ENCODE measurements at places on chromosomes 2 and 18. TPM values are rescaled to one million over a fixed set of nuclear protein-coding genes. Genes with fewer than 3 reads are reported as not detected.

Gene SERPINB2
- total RNA-seq: not detected

DNA sequence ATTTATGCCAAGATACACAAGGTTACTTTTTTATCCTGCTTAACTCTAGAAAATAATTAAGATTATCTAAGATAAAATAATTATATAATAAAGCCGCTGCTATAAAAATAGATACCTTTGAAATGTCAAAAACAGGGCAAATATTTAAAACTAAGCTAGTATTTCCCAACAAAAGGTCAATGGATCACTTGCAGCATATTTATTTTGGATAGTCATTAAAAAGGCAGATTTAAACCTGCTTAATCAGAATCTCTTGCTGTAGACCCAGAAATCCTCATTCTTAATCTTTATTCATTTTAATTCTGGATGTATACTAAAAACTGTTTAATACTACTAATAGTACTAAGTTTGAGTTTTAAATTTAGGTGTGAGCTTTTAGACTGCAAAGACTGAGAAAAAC, 139.0 kb upstream of the CWC22 start:
- no peaks in the 10 kb centered on the region for H3K4me1 ChIP-seq
- H3K36me3 ChIP-seq: no peaks in the 10 kb centered on the region
- no peak for DNase-seq
- H3K27me3 ChIP-seq: no peaks in the 10 kb centered on the region
- H3K27ac ChIP-seq: no peak overlapping the region

- no peak overlapping the region for H3K4me3 ChIP-seq
- H3K4me1 ChIP-seq: peaks cover 15% of the 10 kb centered on the region
- no peak overlapping the region for H3K27ac ChIP-seq
Observed at GRCh38 chr2:102301867-102302362, 9.4 kb upstream of the IL1RL1 start.

GRCh38 chr18:37493352-37493935, 72.2 kb downstream of the CELF4 start:
- no peak for DNase-seq
- no peak overlapping the region for H3K4me3 ChIP-seq
- H3K4me1 ChIP-seq: no peaks in the 10 kb centered on the region
- H3K27me3 ChIP-seq: peaks cover 22% of the 10 kb centered on the region
- no peak overlapping the region for H3K27ac ChIP-seq
- H3K36me3 ChIP-seq: no peaks in the 10 kb centered on the region

- peaks cover 49% of the 10 kb centered on the region for H3K4me1 ChIP-seq
- H3K36me3 ChIP-seq: no peaks in the 10 kb centered on the region
- peak overlapping the region; percentile 43 for H3K4me3 ChIP-seq
- peak overlapping the region; percentile 89 for H3K27ac ChIP-seq
- no peaks in the 10 kb centered on the region for H3K27me3 ChIP-seq
Observed at GRCh38 chr2:126657148-126657635, 1.2 kb downstream of the GYPC start.

Gene CCL20
- total RNA-seq: not detected

DNA sequence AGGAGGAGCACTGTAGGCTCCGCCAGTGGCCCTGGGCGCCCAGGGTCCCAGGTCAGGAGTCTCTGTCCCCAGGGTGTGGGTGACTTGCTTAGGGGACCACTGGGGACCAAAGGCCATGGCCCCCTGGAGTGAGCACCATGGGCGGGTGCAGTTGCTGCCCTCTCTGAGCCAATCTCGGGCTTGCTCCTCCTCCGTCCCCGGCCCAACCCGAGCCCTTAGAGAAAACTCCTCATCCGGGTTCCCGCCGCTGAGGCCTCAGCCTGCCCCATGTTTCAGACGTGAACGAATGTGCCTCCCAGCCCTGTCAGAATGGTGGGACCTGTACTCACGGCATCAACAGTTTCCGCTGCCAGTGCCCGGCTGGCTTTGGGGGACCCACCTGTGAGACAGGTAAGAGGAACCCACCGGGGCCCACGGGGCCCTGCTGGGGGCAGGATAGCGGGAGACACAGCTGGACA, 38.6 kb downstream of the SNED1 start:
- DNase-seq: no peak
- H3K4me3 ChIP-seq: peak overlapping the region; percentile 16
- no peaks in the 10 kb centered on the region for H3K36me3 ChIP-seq
- H3K4me1 ChIP-seq: peaks cover 8% of the 10 kb centered on the region
- peaks cover 46% of the 10 kb centered on the region for H3K27me3 ChIP-seq

DNA sequence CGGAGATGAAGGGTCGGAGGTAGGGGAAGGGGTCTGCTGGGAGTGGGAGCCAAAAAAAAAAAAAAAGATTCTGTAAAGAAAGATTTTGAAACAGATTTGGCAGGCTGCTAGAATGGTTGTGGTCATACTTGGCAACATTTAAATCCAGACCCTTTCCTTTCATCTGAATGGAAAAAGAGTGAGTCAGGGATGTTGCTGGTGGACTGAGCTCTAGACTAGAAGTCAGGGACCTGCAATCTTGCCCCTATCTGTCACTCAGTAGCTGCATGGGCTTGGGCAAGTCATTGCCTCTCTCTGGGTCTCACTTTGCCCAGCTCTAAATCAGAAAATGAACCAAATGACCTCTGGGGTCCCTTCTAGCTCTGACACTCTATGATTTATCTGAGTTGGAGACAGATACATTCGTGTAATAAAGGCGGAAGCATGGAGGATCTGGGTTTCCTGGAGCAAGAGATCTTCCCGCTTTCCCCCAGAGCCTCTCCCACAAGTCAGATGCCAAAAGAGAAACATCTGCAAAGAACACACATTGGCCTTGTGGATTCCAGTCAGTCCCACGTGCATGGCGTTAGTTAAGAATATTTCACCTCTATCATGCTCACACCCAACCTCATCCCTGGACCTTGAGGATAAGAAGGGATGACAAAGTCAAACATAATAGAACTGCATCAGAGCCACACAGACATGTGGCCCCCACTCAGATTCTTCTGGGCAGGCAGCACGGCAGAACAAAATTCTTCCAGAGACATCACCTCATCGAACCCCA, 58.5 kb downstream of the ADD2 start:
- H3K4me3 ChIP-seq: no peak overlapping the region
- H3K27ac ChIP-seq: no peak overlapping the region
- H3K4me1 ChIP-seq: peaks cover 3% of the 10 kb centered on the region
- DNase-seq: peak; percentile 63
- no peaks in the 10 kb centered on the region for H3K27me3 ChIP-seq

DNA sequence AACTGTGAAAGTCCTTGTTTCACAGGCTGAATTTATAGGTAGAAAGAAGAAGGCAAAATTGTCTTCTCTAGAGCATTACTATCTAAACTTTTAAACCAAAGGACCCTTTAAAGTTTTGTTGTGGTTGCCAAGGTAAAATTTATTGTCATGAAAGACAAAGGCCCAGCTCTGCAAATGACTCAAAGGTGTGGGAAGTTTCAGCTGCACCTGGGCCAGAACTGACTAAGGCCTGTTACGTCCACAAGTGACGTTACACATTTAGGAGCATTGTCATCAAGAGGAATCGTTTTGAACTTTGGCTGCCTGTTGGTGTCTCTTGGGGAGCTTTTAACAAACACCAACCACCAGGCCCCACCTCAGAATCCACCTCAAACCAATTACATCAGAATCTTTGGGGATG, 8.1 kb upstream of the DSC3 start:
- no peaks in the 10 kb centered on the region for H3K36me3 ChIP-seq
- no peak for DNase-seq
- H3K27ac ChIP-seq: no peak overlapping the region

DNA sequence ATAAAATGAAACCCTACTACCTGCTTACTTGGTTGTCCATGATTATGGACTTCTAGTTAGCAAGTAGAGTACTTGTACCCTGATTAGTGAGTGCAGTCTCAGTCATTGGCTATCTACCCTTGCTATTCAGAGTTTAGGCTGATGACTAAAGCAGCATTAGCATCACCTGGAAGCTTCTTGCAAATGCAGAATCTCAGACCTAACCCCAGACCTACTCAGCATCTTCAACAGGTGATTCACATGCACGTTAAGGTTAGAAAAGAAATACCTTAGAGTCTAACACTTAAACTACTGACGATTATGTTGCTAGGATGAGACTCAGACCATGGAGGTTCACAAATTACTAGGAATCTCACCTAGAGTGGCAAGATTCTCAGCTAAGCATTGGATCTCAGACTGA, 399.9 kb upstream of the FANCL start:
- H3K36me3 ChIP-seq: no peaks in the 10 kb centered on the region
- H3K27me3 ChIP-seq: no peaks in the 10 kb centered on the region
- DNase-seq: no peak

Gene SLC9A4
- not detected for total RNA-seq

DNA sequence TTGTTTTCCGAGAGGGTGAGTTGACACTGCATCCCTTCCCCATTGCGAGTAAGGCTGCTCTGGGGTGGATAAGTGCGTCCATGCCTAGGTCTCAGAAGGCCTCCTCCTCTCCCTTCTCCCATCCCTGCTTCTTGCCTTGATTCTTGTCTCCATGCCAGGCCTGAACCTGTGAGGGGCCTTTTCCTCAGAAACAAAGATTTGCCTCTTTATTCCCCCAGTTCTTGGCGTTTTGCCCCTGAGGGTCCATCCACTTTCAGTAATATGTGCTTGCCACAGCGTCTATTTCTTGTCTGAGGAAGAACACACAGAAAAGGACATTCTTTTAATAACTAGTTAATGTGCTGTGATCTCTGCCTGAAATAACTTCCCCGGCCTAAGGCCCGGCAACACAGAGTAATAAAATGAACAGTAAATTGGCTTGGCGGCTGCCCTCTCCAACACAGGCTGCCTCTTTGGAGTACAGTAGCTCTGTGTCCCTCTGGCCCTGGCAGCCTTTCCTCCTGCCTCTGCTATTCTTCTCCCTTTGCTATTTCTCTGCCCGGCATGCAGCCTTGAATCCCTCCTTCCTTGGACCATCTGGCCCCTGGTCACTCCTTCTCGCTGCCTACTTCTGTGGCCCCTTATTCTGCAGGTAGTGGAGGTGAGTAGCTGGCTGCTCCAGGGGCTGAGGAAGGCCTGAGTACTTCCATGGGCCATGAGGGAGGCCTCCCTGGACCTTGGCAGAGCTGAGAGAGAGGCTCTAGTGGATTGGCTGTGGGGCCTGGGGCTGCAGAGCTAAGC, 4.4 kb downstream of the EHD3 start:
- H3K36me3 ChIP-seq: no peaks in the 10 kb centered on the region
- no peak overlapping the region for H3K4me3 ChIP-seq
- no peak for DNase-seq
- peak overlapping the region; percentile 86 for H3K27ac ChIP-seq

DNA sequence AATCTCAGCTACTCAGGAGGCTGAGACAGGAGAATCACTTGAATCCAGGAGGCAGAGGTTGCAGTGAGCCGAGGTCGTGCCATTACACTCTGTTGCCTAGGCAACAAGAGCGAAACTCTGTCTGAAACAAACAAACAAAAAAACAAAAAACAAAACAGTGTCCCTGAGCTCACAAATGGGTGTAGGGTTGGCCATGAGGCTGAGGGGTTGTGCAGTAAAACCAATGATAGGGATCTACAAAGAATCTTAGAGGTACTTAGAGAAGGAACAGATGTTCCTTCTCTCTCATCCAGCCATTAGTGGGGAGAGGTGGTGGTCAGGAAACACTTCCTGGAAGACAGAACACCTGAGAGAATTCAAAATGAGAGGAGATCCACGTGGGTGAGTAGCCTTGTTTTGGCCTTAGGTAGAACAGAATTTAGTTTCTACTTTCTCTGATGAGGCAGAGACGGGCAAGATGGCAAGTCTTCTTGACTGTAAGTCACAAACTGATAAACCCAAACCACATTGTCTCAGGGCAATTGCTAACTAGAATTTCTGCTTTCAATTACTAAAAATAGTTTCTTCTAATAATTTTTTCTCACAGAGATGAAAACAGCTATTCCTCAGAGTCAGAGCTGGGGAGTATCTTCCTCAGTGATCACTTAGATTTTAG, 61.5 kb upstream of the PPM1B start:
- peaks cover 2% of the 10 kb centered on the region for H3K4me1 ChIP-seq
- no peak overlapping the region for H3K4me3 ChIP-seq
- H3K36me3 ChIP-seq: no peaks in the 10 kb centered on the region
- H3K27ac ChIP-seq: no peak overlapping the region
- no peak for DNase-seq

- H3K27ac ChIP-seq: no peak overlapping the region
- H3K36me3 ChIP-seq: no peaks in the 10 kb centered on the region
- H3K27me3 ChIP-seq: peaks cover 54% of the 10 kb centered on the region
- H3K4me3 ChIP-seq: no peak overlapping the region
- peaks cover 7% of the 10 kb centered on the region for H3K4me1 ChIP-seq
Observed at GRCh38 chr18:46751882-46752281, 5.0 kb downstream of the ST8SIA5 start.

Gene KCTD1
- total RNA-seq: 23.1 TPM

- H3K4me3 ChIP-seq: peak overlapping the region; percentile 94
- peaks cover 28% of the 10 kb centered on the region for H3K4me1 ChIP-seq
- H3K27ac ChIP-seq: peak overlapping the region; percentile 99
- no peaks in the 10 kb centered on the region for H3K27me3 ChIP-seq
- DNase-seq: peak; percentile 32
- peaks cover 42% of the 10 kb centered on the region for H3K36me3 ChIP-seq
Observed at GRCh38 chr18:22173928-22174301, 4.5 kb downstream of the GATA6 start.

Gene RFX8
- not detected for total RNA-seq

GRCh38 chr18:45312555-45313126, 302.6 kb upstream of the SLC14A2 start:
- H3K4me3 ChIP-seq: no peak overlapping the region
- no peaks in the 10 kb centered on the region for H3K4me1 ChIP-seq
- H3K27me3 ChIP-seq: no peaks in the 10 kb centered on the region
- no peak overlapping the region for H3K27ac ChIP-seq
- DNase-seq: no peak

DNA sequence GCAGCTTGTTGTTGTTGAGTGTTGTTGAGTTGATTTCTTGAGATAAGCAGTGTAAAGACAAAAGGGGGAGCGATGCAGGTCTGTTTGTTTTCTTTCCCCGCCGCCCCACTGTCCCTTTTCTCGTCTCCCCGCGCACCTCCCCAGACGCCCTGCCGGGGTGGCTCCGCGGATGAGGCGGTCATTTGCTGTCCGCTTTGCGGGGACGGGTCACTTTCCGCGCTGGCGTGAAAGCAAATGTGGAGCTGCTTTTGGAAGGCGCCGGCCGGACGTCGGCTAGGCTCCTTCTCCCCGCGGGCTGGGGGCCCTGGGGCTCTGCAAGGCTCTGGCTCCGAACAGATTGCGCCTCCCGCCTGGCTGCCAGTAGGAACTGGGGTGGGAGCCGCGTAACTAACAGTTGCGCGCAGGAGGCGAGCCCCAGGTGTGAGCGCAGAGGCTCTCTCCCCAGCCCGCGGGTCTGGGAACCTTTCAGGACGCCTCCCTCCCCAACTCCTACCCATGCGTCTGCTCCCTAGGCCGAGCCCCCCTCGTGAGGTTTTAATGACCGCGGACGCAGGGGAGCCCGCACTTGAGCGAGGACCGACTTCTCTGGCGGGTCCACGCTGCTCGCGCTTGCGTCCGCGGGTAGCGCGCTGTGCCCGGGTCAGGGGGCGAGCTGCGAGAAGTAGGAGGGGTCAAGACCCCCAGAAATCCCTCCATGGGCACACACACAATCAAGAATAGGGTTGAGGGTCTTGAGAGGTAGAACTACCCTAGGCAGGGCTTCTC, 146.6 kb downstream of the MEIS1 start:
- no peaks in the 10 kb centered on the region for H3K36me3 ChIP-seq
- peaks cover 27% of the 10 kb centered on the region for H3K27me3 ChIP-seq
- peak; percentile 61 for DNase-seq
- H3K4me1 ChIP-seq: peaks cover 29% of the 10 kb centered on the region

Gene GRHL1
- total RNA-seq: 1.3 TPM
